Hypothalamus (tissue), 51 donors: ENCODE measurements at places on chromosomes 2 and 18.

- DNase-seq = no peak
Measured at GRCh38 chr18:3916082-3916481, 466.1 kb downstream of the TGIF1 start.

DNA sequence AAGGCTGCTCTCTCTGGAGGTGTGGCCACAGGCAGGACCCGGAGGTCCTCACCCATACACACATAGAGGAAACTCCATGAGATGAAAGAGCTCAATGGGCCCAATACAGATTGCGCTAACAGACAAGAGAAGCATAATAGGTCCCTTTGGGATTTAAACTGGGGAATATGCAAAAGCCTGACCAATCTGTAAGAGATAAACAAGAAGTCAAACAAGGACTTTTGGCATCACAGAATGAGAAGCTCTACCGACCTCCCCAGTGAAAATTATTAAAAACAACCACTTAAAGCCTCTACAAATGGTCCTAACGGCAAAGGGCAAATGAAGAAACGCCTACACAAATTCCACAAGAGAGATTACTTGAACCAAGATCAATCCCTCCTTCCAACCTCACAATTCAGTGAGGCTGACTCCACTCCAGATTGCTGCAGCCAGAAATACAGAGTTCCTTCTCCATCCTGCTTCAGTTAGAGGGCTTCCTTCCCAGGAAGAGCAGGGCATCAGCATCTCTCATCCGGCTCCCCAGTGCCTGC is 10.8 kb downstream of the IWS1 start:
- no peak for DNase-seq

- no peak for DNase-seq
Measured at GRCh38 chr2:196176142-196176738, 4.9 kb upstream of the STK17B start.

- no peak for DNase-seq
Measured at GRCh38 chr2:7819316-7819715, 862.5 kb upstream of the ID2 start.

- DNase-seq = no peak
Measured at GRCh38 chr2:204145791-204146190, 209.2 kb downstream of the ICOS start.

DNA sequence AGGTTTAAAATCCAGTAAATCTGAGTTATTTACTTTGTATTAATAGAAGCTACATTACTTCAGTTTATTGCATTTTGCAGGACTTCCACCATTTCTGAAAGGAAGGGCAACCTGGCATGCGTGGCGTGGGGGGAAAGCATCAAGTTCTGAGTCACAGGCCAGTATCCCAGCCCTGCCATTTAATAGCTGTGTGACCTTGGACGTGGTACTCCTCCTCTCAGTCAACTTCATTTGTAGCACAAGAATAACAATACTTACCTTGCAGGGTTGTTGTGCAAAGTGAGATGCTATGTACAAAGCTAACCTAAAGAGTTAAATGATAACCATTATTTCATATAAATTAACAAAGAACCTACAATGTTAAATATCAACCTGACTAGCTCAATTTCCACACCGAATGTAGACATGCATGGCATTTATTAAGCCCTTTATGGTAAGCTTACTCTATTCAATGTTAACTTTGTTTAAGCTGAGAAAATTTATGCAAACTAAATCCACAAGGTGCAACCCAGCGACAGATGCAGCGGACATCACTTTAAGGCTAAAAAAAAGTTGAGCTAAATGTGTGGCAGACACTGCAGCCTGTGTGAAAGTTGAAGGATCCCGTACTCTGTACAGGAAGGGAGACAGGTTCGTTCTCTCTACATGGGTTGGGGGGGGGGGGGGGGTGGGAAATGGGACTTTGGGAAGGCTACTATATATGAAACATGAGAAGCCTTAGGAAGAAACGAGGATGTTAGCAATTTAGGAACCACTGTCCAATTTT is 17.2 kb upstream of the STPG4 start:
- no peak for DNase-seq
